ENCODE measurements at places on chromosomes 5 and 9.
A peak's percentile ranks its signal among the peaks of the same experiment; 100 is the strongest.

GRCh38 chr9:70441622-70442021 lies 27.2 kb upstream of the KLF9 start:
- no peak for DNase-seq

GRCh38 chr5:17224858-17225511 lies 7.6 kb downstream of the BASP1 start:
- no peak for DNase-seq

DNA sequence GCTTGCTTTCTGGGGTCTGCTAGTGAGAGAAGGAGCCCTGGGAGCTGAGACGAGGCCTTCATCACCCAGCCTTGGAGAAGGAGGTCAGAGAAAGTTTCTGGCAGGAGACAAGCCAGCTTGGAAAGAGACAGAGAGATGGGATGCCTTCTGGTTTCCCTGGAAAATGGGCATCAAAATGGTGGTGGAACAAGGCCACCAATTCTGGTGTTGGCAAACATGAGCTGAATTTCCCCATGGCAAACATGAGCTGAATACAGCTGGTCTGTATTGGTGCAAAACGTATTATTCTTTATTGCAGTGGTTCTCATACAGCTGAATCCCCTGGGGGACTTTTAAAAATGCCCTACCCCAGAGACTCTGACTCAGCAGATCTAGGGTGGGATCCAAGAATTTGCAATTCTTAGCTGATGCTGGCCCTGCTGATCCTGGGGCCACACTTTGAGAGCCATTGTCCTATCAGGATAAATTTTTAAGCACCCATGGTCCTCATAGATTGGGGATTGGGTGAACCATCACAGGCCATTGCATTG lies 39.1 kb upstream of the S1PR3 start:
- no peak for DNase-seq

DNA sequence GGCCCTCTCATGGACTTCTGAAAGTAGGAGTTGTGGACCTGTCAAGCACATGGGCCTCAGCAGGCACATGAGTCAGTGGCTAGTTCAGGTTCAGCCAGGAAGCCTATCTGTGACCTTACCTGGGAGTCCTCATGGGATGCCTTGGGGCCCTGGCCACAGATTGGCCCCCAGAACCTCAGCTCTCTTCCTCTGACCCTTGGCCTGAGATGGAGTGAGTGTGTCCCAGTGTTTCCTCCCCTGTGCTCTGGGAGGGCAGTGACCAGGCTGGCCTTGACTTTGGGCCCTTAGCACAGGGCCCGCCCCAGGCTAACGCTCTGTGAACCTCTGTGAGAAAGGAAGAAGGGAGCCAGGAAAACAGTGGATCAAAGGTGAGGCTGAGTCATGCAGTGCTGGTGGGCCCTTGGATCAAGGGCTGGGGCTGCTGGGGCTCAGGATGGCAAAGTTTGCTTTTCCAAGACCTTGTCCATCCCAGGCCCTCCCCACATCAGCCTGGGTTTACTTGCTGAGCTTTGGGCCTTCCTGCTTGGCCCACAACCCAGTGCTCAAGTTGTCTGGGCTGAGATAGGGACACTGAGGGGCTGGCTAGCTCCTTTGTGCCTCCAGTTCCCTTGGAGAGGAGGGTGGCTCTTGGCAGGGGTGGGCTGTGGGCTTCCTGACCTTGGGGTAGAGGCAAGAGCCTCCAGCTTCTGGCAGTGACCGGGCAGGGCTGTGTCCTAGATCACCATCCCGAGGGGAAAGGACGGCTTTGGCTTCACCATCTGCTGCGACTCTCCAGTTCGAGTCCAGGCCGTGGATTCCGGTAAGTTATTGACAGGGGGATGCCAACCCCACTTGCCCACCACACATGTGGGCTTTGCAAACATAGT lies 41.4 kb downstream of the RGS3 start:
- DNase-seq, result no peak

GRCh38 chr5:154318691-154319090 lies 127.1 kb upstream of the SAP30L start:
- no peak for DNase-seq

DNA sequence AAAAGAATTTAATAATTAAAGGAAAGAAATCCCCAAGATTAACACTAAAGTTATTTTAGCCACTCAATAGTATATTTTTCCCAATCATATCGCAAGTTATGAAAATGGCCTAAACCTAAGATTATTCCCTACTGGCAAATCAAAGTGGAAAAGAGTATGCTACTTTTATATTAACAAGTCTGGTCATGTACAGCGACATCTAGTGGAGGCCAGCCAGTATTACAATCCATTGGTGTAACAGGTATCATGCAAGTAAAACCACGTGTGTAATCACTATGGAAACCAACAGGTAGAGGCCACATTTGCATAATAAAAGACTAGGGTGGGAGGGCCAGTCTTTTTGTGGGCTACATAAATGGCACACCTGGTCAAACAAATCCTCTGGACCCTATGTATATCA lies 976.4 kb upstream of the CDH9 start:
- no peak for DNase-seq

DNA sequence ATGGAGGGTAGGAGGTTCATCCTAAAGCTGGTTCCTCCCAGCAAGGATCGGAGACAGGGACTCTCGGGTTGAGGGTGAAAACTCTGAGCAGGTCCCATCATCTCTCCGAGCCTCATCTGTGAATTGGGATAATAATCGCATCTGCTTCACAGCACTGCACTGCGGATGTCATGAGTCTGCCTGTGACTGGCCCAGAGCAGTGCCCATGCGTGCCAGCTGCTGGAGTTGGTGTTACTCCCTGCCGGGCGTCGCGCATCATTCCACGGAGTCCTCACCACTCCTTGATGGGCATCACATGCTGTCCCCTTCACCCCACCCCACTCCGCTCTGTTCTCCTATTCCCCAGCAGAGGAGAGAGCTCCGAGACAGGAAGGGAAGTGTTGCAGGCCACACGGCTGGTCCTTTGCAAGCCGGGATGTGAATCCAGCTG lies 35.1 kb upstream of the ORM1 start:
- no peak for DNase-seq

GRCh38 chr5:150214289-150214688 lies 24.4 kb downstream of the SLC6A7 start:
- DNase-seq, result no peak

- no peak for DNase-seq
Measured at GRCh38 chr5:43020399-43020746, 19.7 kb downstream of the ANXA2R start.

GRCh38 chr9:84953252-84953773 lies 283.8 kb downstream of the NTRK2 start:
- no peak for DNase-seq

DNA sequence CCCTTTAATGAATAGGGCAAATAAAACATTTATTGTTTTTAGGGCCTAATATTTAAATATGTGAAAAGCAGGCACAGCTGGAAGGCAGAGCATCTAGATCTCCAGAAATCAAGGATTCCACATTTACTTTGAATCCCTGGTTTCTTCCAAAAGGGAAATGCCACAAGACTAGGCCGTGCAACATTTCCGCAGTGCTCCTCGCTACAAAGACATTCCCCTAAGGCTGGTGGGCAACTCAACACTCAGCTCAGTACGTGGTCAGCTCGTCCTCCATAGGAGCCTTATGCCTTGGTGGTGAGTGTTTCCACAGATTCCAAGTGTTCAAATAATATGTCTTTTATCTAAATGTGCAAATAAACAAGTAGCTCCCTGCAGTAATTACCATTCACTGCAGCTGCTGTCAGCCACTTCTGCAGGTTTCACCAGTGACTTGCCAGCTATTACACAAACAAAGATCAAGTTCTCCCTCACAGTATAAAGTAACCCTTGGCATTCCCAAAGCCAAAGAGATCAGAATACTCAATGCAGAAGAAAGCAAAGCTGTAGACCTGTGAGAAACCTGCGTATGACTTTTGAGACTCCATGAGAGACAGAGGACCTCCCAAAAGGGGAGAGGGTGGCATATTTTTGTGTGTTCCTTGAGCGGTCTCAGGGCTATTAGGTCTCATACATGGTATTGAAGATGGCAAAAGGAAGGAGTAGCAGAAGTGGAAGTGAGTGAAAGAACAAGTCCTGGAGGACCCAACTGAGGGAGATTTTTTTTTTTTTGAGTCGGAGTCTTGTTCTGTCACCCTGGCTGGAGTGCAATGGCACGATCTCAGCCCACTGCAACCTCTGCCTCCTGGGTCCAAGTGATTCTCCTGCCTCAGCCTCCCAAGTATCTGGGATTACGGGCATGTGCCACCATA lies 38.0 kb upstream of the TENT2 start:
- DNase-seq, result no peak

- DNase-seq, result peak; percentile 34
Measured at GRCh38 chr5:179275941-179276837, 69.1 kb downstream of the ADAMTS2 start.

GRCh38 chr9:93256878-93257807 lies 73.2 kb downstream of the WNK2 start:
- DNase-seq, result no peak

DNA sequence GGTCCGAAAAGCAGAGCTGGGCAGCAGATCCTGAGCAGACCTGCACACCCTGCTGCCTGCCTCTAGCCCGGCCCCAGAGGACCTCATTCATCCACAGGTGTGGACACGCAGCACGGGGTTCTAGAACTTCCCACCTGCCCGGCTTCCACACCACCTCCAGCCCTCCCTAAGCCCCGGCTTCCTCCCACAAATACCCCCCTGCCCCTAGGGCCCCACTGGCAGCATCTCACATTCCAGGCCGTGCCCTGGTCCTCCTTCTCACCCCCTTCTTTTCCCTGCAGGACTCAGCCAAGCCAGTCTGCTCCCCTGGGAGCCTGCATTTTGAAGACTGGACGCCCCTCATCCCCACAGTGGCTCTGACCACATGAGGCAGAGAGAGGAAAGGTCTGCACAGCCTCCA lies 138.9 kb downstream of the ADAMTS2 start:
- DNase-seq, result no peak

GRCh38 chr5:116216246-116216645 lies 131.4 kb downstream of the COMMD10 start:
- no peak for DNase-seq

DNA sequence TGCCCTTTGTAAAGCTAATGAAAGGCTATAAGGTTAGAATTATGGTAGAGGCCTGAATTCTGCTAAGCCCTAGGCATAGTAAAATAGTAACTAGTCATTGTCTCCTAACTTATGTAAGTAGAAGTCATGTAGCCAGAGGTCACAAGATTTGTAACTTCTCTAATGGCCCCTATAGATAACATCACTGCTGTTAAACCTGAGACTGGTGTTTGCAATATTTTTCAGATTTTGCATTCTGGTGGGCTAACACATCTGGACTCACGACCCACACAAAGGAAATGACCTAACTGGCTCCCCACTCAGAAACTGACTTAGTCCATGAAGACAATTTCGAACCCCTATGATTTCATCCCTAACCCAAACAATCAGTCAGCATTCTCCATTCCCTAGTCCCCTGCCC lies 37.2 kb upstream of the TTC39B start:
- no peak for DNase-seq

- no peak for DNase-seq
Measured at GRCh38 chr9:126228111-126228780, 98.4 kb upstream of the MVB12B start.

GRCh38 chr5:135348918-135349317 lies 50.1 kb downstream of the MACROH2A1 start:
- DNase-seq, result no peak

DNA sequence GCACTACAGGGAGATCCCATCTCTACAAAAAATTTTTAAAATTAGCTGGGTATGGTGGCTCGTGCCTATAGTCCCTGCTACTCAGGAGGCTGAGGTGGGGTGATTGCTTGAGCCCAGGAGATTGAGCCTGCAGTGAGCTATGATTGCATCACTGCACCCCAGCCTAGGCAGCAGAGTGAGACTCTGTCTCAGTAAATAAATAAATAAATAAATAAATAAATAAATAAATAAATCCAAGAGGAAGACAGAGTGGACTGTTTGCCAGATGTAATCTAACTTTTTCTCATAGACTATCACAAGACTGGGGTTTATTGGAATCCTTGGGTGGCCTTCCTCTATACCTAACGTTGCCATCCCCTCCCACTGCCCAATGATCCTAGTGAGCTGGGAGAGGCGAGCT lies 19.2 kb upstream of the TCF7 start:
- DNase-seq, result no peak

DNA sequence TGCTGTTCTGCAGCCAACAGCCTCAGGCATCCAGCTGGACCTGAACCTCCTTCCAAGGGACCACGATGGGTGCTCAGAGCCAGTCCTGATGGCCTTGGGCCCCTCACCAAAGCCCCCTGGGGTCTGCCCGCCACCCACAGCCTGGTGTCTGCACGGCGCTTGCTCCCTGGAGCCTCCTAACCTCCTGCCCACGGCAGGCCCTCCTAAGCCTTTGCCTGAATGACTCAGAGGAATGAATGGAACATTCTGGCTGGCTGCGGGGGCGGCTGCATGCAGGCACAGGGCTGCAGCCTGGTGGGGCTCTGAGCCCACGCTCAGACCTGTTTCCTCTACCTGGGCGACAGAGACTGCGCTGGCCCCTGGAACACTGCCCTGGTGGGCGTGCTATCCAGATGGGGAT lies 6.9 kb downstream of the SOHLH1 start:
- DNase-seq, result no peak
